ENCODE measurements at places on chromosomes 13 and 19.

DNA sequence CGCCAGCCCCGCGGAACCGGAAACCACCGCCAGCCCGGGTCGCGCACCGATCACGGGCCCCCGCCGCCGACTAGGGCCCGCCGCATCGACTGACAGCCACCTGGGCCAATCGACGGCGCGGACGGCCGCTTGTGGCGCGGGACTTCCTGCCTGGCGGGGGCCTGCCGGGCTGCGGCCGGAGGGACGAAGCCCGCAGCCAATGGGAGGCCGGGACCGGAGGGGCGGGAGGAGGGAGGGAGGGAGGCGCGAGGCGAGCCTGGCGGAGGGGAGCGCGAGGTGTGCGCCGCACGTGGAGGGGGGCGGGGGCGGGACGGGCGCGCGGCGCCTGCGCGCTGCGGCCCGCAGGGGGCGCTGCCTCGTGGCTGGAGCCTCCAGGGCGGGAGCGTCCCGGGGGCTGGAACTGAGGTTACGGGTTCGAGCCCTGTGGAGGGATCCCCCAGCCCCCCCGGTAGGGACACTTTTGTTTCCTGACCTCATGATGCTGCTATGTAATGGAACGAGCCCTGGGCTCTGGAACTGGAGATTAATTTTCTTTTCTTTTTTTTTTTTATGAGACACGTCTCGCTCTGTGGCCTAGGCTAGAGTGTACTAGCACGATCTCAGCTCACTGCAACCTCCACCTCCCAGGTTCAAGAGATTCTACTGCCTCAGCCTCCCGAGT lies at the start of gene MLLT1:
Gene MLLT1 (minus strand): TSS at position 45 of the 661 bp plus-strand sequence. CDS start 191 bp downstream, outside the sequence.
- peak; percentile 93 for DNase-seq

DNA sequence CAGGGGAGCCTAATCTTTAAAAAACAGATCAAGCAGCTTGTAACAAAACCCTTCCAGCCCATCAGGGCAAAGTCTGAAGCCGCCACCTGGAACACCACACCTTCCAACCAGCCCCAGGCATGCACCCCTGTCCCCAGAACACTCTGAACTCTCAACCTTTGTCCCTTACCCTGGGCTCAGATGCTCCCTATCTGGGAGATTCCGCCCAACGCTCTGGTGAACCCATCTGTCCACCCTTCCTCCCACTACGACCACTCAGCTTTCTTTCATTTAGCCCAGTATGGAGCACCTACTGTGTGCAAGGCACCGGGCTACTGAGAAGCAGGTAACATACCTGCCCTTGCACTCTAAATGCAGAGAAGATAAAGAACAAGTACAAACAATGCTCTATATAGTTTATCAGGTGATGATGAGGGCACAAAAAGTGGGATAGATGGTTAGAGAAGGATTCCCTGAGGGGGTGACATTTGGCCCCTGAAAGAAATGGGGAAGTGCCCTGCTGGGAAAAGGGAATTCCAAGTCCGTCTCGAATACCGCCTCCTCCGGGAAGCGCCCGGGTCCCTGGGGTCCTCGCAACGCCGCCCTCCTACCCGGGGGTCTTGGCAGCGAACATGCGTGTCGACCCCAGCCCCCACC lies 629 bp downstream of the PEPD start:
- DNase-seq = no peak

- no peak for DNase-seq
Measured at GRCh38 chr13:99982036-99982730, 599 bp downstream of the ZIC2 start.

DNA sequence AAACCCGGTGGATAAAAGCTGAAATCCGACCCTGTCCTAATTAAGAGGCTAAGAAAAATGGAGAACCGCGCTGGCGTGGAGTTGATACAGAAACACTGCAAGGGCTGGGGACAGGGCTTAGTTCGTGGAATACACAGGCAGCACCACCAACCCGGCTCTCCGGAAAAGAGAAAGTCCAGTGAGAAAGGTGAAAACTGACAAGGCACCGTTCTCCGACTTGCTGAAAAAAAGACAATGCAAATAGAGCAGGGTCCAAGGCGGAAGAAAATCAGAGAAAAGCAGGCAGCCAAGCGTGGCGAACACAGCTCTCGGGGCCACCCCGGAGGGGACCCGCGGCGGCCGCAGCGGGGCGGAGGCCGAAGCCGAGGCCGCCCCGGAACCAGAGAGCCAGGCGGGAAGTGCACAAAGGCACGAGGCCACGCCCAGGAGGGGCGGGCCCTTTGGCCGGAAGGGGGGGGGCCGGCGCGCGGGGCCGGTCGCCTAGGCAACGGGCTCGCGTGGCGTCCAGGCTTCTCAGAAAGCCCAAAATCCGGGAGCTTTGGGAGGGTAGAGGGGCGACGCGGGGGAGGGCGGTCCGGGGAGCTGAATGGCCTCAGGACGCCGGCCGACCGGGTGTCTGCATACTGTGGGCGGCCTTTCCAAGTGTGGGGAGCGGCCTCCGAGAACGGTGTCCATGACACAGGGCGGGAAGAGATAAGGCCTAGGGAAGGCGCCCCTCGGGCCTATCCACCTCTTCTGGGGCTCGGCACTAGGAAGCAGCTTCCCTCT lies 1.2 kb upstream of the ING1 start:
- DNase-seq = peak; percentile 83

DNA sequence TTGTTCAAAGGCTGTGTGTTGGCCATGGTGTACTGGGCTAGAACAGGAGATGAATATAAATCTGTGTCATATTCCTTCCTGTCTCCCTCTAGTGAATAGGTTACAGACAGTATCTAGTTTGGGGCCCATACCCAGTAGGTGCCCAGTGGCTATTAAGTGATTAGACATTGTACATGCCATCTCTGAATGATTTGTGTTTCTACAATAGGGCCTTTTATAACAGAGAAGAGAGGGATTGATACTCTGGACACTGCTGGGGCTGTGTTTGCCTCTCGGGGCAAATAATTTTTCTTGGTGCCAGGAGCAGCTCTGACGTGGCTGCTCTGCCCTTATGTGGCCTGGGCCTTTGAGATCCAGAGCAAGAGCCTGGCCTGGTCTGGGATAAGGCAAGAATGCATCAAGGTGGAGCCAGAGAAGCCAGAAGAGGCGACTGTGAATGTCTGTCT lies 403.1 kb downstream of the SPRY2 start:
- no peak for DNase-seq
